ENCODE measurements at places on chromosomes 3 and 15.

GRCh38 chr15:74050127-74050526 is 32.2 kb downstream of the GOLGA6A start:
- no peak for DNase-seq

DNA sequence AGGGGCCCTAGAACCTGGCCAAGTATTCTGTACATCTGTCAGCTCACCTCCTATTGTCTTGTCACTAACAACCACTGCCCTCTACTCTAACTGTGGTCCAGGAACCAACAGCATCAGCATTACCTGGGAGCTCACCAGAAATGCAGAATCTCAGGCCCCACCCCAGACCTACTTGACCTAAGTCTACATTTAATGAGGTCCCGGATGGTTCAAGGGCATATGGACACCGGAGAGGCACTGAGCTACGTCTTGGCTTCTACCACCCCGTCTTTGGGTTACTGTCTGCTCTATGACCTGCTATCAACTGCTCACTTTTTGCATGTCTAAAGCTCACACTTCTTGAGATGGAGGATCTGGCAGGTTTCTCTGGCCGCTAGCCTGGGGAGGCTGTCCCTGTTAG is 8.1 kb downstream of the GALNT15 start:
- DNase-seq, result no peak

- DNase-seq, result no peak
These were observed 64.5 kb downstream of the POLQ start for GRCh38 chr3:121481106-121481880.

DNA sequence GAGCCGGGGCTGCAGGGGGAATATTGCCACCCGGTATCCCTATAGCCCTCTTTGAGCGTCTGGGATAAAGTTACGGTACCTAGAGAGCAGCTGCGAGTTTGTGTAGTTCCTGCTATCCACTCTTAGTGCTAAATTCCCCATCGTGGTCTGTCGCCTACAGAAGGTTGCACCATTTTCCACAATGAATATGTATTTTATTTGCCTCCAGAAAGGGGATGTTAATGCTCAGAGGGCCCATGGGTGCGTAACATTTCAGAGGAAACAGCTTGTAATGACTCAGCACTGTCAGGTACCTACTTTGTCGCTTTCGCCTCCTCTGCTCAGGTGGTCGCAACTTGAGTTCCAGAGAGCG is 1.1 kb downstream of the SLCO3A1 start:
- no peak for DNase-seq

DNA sequence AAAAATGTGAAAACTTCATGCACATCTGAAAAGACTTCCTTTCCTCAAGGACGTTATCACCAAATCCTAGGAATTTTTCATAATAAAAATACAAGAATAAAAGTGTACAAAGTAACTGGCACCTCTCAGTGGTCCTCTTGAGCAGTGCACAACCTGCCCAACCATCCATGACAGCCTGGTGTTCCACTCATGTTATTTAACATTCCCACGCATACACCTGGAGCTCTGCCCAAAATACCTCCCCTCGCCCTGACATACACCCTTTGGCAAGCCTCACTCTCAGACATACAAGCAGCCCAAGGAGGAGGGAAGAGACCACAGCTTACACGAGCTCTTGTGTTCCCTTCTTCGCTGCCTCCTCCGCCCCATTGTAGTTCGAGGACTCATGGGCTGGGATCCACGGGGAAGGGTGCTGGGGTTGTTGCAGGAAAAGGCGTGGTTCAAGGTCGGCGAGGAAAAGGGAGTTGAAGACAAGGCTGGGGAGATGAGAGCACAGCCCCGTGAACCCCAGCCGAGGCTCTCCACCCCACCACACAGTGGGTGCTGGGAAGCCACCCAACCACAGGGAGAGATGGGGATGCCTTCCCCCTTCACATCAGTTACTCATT is 23.3 kb downstream of the GRIP2 start:
- no peak for DNase-seq

DNA sequence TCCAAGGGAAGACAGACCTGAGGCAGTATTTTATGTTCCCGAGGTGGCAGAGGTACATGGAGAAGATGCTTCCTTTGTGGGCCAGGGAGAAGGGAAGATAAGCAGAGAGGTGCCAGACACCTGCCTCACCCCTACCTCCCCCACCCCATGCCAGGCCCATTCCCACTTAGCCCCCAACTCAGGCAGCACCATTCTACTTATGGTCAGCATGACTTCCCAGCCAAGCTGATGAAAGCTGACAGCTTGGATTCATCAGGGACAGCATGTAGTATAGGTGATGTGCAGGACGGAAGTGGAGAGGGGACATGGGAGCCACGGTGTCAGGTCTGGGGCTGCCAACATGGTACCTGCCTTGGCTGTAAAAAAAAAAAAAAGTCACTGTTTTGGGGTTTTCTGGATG is 57.5 kb upstream of the CSPG4 start:
- no peak for DNase-seq

GRCh38 chr3:15743587-15744009 is 54.2 kb downstream of the ANKRD28 start:
- no peak for DNase-seq

- DNase-seq, result no peak
These were observed 77.2 kb upstream of the NR2E3 start for GRCh38 chr15:71733122-71733521.

DNA sequence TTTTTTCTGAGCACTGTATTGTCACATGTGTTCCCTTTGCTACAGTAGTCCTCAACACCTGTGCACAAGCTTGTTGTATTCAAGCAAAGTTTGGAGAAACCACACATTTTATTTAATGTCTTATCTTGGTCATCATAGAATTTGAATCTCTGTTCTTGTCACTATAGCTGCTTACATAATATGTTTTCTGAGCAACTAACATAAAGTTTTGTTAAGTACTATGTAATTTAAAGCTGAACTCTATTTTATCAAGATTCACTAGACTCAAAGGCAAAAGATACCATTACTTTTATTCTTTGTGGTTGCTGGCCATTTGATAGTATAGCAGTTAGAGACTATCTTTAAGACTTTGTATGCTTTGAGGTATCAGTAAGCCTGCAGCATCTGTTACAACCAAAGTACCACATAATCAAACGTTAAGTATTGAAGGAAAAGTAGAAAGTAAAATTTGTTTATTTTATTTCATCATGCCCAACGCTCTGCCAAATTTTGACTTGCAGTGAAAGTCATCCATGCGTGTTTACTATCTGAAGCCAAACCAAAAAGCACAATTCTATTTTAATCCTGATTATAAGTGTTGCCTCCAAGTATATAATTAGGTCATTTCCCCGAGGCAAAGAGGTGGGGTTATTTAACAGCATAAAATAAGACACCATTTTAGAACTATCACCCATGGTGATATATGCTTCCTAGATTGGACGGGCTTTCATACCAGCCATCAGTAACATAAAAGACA is 10.3 kb upstream of the ABHD10 start:
- DNase-seq, result no peak
